Stimulated activated CD8-positive, alpha-beta memory T cell treated with anti-CD3 and anti-CD28 coated beads, Interleukin-7, amount 100 ng/mL, for 4 hours (primary cell): ENCODE measurements at places on chromosomes 6 and 20.

- no peak for DNase-seq
Observed at GRCh38 chr20:35669221-35669620, 4.5 kb upstream of the CPNE1 start.

DNA sequence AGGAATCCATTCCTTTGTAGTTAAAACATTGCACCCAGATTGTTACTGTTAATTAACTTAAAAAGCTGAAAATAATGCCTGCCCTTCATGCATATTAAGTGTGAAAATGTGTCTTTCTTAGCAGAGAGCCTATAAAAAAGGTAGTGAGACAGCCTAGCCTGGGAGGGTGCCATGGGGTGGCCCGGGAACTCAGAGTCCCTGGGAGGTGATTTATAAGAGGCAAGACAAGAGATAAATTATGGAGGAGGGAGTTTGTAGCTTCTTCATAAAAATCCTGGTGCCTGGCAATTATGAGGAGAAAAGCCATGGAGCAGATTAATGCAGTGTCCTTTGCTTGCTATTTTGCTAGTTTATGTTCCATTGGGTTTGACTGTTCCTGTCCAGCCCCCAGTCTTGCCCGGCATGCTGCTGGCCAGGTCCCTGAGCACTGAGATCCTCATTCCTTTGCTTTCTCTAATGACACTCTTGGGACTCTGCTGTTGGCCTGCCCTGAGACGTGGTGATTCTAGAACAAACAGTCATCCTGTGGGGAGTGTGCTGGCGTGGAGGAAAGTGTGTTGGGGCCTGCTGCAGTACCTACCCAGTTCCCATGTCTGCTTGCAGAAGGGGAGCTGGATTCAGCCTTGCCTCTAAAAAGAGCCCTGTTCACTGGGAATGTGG is 4.2 kb downstream of the MLN start:
- DNase-seq, result no peak

- no peak for DNase-seq
Observed at GRCh38 chr6:39590871-39591393, 134.3 kb downstream of the KIF6 start.

GRCh38 chr20:57256205-57256604 is 10.2 kb downstream of the BMP7 start:
- DNase-seq, result no peak

GRCh38 chr20:44601236-44601671 is 18.9 kb downstream of the PKIG start:
- no peak for DNase-seq
